Activated CD4-positive, alpha-beta T cell treated with anti-CD3 and anti-CD28 coated beads, Interleukin-2, amount 10 ng/mL, durations not matched to agents 7 days and 5 days (primary cell): ENCODE measurements at places on chromosomes 5 and 9.

DNA sequence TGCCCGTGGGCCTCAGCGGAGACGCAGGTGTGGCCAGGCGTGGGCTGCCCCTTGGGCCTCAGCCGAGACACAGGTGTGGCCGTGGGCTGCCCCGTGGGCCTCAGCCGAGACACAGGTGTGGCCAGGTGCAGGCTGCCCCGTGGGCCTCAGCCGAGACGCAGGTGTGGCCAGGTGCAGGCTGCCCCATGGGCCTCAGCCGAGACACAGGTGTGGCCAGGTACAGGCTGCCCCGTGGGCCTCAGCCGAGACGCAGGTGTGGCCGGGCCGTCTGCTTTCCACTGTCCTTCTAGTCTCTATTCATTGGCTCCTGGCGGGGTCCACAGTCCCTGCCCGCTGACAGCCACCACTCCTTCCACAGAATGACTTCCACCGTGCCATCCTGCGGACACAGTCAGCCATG lies 56.1 kb downstream of the KCNT1 start:
- no peaks in the 10 kb centered on the region for H3K4me1 ChIP-seq
- H3K36me3 ChIP-seq: no peaks in the 10 kb centered on the region
- no peak for DNase-seq
- H3K4me3 ChIP-seq: no peak overlapping the region
- no peak overlapping the region for H3K27ac ChIP-seq

- H3K4me3 ChIP-seq: no peak overlapping the region
- no peaks in the 10 kb centered on the region for H3K36me3 ChIP-seq
- no peaks in the 10 kb centered on the region for H3K4me1 ChIP-seq
- H3K27ac ChIP-seq: no peak overlapping the region
Observed at GRCh38 chr5:86879086-86879485, 261.3 kb downstream of the COX7C start.

DNA sequence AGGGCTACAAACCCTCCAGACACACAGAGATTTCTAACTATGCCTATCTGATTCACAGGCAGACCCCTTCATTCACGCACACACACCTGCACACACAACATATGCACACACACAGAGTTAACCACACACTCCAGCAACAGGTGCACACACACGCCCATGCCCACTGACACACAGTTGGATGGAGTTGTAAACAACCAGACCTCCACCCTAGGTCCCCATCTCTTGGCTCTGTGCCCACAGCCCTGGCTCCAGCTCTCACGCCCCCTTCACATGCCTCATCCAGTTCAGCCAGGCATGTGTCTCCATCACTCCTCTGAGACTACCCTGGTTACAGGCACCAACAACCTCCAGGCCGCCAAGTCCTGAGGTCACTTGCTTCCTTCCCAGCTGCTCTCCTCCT lies 61.1 kb downstream of the PSD2 start:
- no peaks in the 10 kb centered on the region for H3K4me1 ChIP-seq
- no peaks in the 10 kb centered on the region for H3K36me3 ChIP-seq
- no peak for DNase-seq
- H3K4me3 ChIP-seq: no peak overlapping the region
- no peak overlapping the region for H3K27ac ChIP-seq

GRCh38 chr5:135492319-135492626 lies 40.1 kb upstream of the TIFAB start:
- H3K4me1 ChIP-seq: peaks cover 7% of the 10 kb centered on the region
- no peak overlapping the region for H3K27ac ChIP-seq
- peaks cover 2% of the 10 kb centered on the region for H3K36me3 ChIP-seq
- no peak for DNase-seq
- H3K4me3 ChIP-seq: no peak overlapping the region
- peaks cover 75% of the 10 kb centered on the region for H3K27me3 ChIP-seq

DNA sequence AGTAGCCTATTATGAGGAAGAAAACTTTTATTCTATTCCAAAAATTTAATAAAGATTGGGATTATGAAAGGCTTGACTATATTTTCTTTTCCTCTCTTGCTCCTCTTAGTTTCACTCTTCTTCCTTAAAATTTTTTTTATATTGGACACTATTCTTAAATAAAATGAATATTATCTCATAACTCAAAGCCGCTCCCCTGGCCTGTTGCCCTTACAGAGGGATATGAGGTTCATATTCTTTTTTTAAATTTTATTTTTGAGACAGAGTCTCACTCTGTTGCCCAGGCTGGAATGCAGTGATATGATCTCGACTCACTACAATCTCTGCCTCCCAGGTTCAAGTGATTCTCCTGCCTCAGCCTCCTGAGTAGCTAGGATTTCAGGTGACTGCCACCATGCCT lies 106.8 kb upstream of the MPDZ start:
- DNase-seq: no peak
- H3K4me1 ChIP-seq: no peaks in the 10 kb centered on the region
- no peak overlapping the region for H3K27ac ChIP-seq
- no peaks in the 10 kb centered on the region for H3K36me3 ChIP-seq
- no peak overlapping the region for H3K4me3 ChIP-seq

- no peaks in the 10 kb centered on the region for H3K27me3 ChIP-seq
- no peak for DNase-seq
- H3K4me1 ChIP-seq: no peaks in the 10 kb centered on the region
- no peak overlapping the region for H3K4me3 ChIP-seq
- H3K27ac ChIP-seq: no peak overlapping the region
Observed at GRCh38 chr9:16303506-16303905, 567.0 kb downstream of the BNC2 start.

DNA sequence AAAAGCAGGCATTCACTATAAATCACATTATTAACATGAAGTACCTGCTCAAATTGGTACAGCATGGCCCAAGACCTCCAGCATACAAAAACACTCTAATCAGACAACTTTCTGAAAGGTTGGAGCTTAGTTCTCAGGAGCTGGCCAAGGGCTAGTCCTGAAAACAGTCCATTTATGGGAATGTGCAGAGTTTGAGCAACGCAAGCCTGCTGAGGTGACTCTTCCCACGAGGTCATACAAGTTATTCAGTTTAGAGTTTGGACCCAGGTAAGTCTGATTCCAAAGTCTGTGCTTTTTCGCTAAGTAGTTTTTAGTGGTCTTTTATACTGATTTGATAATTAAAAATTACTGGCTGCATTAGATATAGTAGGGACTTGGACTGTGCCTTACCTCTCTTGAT lies 52.6 kb downstream of the AP3S1 start:
- DNase-seq: no peak
- no peaks in the 10 kb centered on the region for H3K4me1 ChIP-seq
- no peaks in the 10 kb centered on the region for H3K36me3 ChIP-seq
- H3K27ac ChIP-seq: no peak overlapping the region
- no peaks in the 10 kb centered on the region for H3K27me3 ChIP-seq

DNA sequence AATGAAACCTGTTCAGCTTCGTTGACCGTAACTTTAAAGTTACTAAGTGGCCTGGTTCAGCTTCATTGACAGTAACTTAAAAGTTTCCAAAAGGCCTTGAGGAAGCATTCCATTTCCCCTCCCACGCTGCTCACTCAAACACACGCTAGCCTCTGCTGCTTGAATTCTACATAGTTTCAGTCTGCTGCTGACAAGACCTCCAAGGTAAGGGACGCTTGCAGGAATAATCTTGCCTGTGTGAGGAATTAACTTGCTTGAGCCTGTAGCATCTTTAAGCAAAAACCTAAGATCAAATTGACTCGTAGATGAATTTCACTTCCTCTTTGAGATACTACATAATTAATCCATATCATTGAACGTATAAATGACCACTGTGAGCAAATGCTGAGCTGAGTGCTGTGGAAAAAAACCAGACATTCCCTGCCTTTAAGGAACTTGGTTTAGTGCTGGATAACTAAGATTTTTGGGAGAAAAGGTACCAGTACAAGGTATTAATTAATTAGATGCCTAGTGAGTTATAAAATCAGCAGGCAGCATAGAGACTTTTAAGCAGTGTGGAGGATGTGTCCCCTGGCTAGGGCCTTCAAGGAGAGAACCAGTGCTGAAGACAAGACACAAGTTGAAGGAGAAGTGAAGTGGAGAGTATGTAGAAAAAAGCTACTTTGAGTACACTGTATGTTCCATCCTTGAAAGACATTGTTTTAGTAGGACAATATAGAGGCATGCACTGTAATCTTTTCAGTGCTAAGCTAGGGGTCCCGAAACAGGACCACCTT lies 39.2 kb downstream of the GRAMD2B start:
- H3K4me3 ChIP-seq: no peak overlapping the region
- no peaks in the 10 kb centered on the region for H3K27me3 ChIP-seq
- no peak for DNase-seq
- peaks cover 13% of the 10 kb centered on the region for H3K4me1 ChIP-seq

- H3K27ac ChIP-seq: no peak overlapping the region
- H3K4me1 ChIP-seq: no peaks in the 10 kb centered on the region
- no peak for DNase-seq
- peaks cover 3% of the 10 kb centered on the region for H3K27me3 ChIP-seq
Observed at GRCh38 chr9:130911254-130912049, 14.8 kb upstream of the QRFP start.

GRCh38 chr5:150175536-150175935 lies 9.0 kb downstream of the CDX1 start:
- no peak overlapping the region for H3K4me3 ChIP-seq
- DNase-seq: no peak
- H3K4me1 ChIP-seq: no peaks in the 10 kb centered on the region
- H3K27me3 ChIP-seq: peaks cover 14% of the 10 kb centered on the region

DNA sequence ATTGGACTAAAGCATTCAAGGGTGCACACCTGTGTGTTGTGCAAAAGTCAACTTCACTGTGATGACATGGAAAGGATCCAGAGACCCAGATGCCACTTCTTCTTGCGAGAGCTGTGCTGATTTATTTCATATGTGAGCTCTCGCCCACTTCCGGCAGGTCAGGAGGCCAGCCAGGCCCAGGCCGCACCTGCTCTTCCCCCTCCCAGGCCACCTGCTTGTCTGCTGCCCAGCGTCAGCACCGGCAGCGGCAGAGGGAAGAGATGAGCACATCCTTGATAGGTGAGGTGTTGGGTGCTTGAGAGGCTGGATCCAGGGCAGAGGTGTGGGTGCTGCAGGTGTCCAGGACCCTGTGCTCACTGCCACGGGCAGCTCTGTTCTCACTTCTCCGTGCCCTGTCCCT lies 242.9 kb downstream of the FANCC start:
- no peak overlapping the region for H3K4me3 ChIP-seq
- DNase-seq: no peak
- H3K27me3 ChIP-seq: no peaks in the 10 kb centered on the region
- no peak overlapping the region for H3K27ac ChIP-seq

DNA sequence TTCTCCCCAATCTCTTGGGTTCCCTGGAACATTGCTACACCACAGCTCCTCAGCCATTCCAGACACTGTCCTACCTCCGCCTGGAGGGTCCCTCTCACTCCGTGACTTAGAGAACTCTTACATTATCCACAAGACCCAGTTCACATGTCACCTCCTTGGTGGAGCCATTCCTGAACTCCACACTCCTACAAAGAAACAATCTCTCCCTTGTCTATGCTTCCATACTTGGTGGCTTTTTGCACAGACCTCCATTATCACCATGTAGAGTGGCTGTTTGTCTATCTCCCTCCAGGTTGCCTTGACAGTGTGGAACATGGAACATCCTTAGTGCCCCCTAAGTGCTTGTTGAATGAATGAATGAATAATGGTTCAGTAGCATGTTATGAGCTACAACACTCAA lies 105.9 kb downstream of the PAX5 start:
- H3K36me3 ChIP-seq: no peaks in the 10 kb centered on the region
- no peak for DNase-seq
- H3K27ac ChIP-seq: no peak overlapping the region
- peaks cover 29% of the 10 kb centered on the region for H3K4me1 ChIP-seq

DNA sequence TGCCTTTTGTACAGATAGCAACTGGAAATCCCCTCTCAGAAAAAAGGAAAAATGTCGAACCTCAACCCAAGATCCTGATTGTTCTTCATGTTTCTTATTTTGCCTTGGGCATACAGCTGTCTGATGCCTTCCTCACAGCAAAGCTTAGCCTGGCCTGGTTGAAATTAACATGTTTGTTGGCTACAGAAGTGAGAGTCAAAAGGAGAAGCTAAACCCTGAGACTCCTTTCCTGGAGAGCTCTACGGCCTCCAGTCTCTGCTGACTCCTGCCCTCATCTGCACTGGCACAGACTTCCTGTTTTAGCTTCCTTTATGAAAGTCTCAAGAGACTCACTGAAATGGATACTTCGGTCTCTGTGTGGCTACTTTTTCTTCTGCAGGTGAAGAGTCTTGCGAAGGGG lies 186.7 kb downstream of the PARP8 start:
- H3K4me1 ChIP-seq: peaks cover 14% of the 10 kb centered on the region
- no peak overlapping the region for H3K4me3 ChIP-seq
- H3K27me3 ChIP-seq: no peaks in the 10 kb centered on the region

DNA sequence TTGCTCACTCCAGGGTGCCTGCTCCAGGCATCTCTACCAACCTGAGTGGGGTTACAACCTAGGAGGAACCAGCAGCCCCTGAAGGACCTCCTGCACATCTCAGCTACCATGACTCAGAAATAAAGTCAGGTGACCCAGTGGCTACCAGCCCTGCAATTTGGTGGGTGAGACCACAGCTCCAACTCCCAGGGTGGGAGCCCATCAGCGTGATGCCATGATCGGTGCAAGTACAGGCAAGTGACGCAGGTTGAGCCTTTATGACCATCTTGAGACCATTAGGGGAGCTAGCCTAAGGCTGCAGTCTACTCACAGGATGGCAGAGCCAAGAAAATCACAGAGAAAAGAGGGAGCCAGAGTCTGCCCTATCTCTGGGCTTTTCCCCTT lies 8.6 kb downstream of the SEPTIN8 start:
- no peak for DNase-seq
- H3K36me3 ChIP-seq: no peaks in the 10 kb centered on the region
- no peaks in the 10 kb centered on the region for H3K4me1 ChIP-seq
- H3K27ac ChIP-seq: no peak overlapping the region
- no peaks in the 10 kb centered on the region for H3K27me3 ChIP-seq

- no peak for DNase-seq
- H3K27ac ChIP-seq: no peak overlapping the region
- no peak overlapping the region for H3K4me3 ChIP-seq
- no peaks in the 10 kb centered on the region for H3K4me1 ChIP-seq
- peaks cover 8% of the 10 kb centered on the region for H3K27me3 ChIP-seq
Observed at GRCh38 chr9:35237311-35237710, 75.5 kb downstream of the UNC13B start.

DNA sequence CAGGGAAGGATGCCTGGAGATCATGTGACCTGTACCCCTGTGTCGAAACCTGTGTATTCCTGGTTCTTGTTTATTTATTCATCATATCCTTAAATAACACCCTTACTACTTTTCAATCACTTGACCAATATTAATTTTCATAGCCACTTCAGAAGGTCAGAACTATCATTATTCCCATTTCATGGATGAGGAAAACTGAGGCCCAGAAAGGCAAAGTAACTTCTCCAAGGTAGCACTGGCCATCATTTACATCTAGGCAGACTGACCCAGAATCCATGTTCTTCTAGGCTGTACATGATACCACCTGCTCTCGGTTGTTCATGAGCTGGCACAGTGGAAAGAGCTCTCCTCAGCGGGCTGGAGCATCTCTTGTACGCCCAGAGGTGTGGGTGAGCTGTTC lies 49.4 kb downstream of the KCNIP1 start:
- no peaks in the 10 kb centered on the region for H3K36me3 ChIP-seq
- no peak overlapping the region for H3K27ac ChIP-seq
- DNase-seq: no peak
- H3K4me1 ChIP-seq: no peaks in the 10 kb centered on the region
- H3K27me3 ChIP-seq: peaks cover 9% of the 10 kb centered on the region

GRCh38 chr5:173228639-173229381 lies 6.2 kb downstream of the NKX2-5 start:
- H3K4me3 ChIP-seq: no peak overlapping the region
- no peak overlapping the region for H3K27ac ChIP-seq
- peaks cover 72% of the 10 kb centered on the region for H3K27me3 ChIP-seq
- peaks cover 1% of the 10 kb centered on the region for H3K36me3 ChIP-seq
